ENCODE measurements at places on chromosomes 1 and 21.

GRCh38 chr1:209123601-209124000 lies 459.9 kb upstream of the CAMK1G start:
- DNase-seq = no peak

- DNase-seq = no peak
These were observed 54.9 kb upstream of the ATF3 start for GRCh38 chr1:212553676-212554075.

DNA sequence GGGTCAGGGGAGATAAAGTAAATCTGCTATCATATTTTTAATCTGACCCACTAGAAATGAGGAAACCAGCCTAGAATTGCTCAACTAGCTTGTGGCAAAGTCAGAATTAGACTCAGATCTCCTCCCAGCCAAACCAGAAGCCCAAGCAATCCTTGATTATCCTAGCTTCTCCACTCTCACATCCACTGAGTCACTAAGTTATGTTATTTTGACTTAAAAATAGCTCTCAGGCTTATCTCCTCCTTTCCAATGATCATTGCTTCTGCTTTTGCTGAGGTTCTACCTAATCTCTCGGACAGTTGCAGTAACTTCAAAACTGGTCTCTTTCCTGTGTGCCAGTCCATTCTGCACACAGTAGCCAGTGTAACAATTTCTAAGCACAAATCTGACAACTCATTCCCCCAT lies 22.9 kb downstream of the OVAAL start:
- no peak for DNase-seq

DNA sequence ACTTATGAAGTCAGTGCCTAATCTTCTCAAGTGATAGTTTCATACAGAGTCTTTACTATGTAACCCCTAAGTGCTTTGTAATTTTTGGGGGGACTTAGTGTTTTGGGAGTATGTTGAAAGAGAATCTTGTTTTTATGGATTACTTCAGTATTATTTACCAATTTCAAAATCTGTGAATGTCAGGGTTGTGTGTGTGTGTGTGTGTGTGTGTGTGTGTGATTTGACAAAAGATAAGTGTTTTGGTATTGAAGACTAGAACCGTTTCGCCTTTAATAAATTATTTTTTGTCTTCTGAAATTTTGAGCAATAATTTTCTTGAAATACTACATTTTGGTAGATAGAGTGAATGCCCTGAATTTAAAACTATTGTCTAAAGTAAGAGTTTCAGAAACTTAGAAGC lies 5.8 kb downstream of the MAGI3 start:
- no peak for DNase-seq

- no peak for DNase-seq
These were observed 87.0 kb downstream of the NRIP1 start for GRCh38 chr21:14977814-14978213.

Measured in sciatic nerve (tissue), 2 donors.